Pancreas (tissue), 10 donors: ENCODE measurements at places on chromosomes 12 and 14.
A peak's percentile ranks its signal among the peaks of the same experiment; 100 is the strongest.

GRCh38 chr12:53049571-53050318, at the start of gene TNS2:
Gene TNS2, plus strand, starts transcription at chr12:53050065. Its CDS starts 121 bp downstream, at chr12:53050186.
- H3K36me3 ChIP-seq, result no peaks in the 10 kb centered on the region
- peak within 1 kb of the TSS; percentile 99 for H3K27ac ChIP-seq
- H3K4me1 ChIP-seq, result peaks cover 60% of the 10 kb centered on the region

DNA sequence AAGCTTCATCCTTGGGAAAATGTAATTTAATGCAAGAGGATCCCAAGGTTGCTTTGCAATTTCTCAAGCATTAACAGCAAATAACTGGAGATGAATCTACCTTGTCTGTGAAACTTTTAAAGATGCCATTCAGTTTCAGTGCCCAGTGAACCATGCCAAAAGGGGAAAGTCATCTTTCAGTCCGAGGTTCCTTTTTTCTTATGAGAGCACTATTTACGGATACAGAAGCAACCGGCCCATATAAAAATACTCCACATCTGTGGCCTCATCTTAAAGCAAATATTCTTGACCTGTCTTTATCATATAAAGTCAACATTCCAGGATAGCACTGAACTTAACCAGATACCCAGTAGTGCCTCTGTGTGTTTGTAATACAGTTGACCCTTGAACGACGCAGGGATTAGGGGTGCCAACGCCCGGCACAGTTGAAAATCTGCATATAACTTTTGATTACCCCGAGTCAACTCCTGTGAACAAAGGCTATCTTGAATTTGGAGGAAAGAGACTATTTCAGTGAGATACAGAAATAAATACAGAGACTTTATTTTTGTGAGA, 209.4 kb downstream of the PCNX1 start:
- H3K27ac ChIP-seq, result no peak overlapping the region
- no peaks in the 10 kb centered on the region for H3K36me3 ChIP-seq
- no peaks in the 10 kb centered on the region for H3K27me3 ChIP-seq
- no peak overlapping the region for H3K4me3 ChIP-seq
- H3K4me1 ChIP-seq, result no peaks in the 10 kb centered on the region

DNA sequence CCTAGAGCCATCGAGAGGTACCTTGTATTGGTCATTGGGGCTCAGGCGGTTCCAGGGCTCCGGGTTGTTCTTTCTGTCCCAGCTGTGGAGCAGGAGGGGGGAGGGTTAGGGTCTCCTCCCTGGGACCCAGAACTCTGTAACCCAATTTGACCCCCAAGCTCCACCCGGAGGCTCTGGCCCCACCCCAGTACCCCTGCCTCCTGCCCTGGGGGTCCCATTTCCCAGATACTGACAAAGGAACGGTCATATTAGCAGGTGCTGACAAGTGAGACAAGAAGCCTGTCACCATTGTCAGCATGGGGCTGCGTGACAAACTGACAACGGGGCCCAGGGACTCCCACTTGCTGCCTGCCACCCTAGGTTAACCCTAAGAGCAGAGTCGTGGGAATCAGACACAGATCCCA, 6.2 kb downstream of the SHMT2 start:
- H3K27me3 ChIP-seq, result no peaks in the 10 kb centered on the region
- H3K36me3 ChIP-seq, result peaks cover 3% of the 10 kb centered on the region
- H3K4me3 ChIP-seq, result no peak overlapping the region
- no peak for DNase-seq

DNA sequence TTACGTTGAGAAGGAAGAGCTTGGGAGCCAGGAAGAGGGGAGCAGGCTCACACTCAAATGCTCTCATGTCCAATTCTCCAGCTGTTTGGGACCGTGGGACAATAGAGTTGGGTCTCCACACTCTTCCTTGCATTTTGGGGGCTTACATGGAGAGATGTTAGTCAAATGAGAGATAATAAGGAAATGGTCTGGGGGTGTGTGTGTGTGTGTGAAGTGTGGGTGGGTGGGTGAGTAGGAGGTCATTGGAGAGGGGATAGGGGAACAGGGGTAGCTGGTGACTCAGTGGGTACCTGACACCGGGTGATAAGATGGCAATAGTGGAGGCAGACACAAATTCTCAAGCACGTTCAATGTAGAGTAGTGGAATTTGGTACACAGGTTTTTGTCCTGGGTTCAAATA, 68.0 kb downstream of the B4GALNT3 start:
- no peaks in the 10 kb centered on the region for H3K36me3 ChIP-seq
- H3K27ac ChIP-seq, result no peak overlapping the region
- H3K4me3 ChIP-seq, result no peak overlapping the region
- no peak for DNase-seq

- DNase-seq, result no peak
- H3K27ac ChIP-seq, result no peak overlapping the region
- H3K36me3 ChIP-seq, result no peaks in the 10 kb centered on the region
- peaks cover 32% of the 10 kb centered on the region for H3K4me1 ChIP-seq
- H3K27me3 ChIP-seq, result no peaks in the 10 kb centered on the region
These were observed 1.9 kb downstream of the TMEM263 start for GRCh38 chr12:106957583-106957982.

- H3K27me3 ChIP-seq, result no peaks in the 10 kb centered on the region
- no peak overlapping the region for H3K4me3 ChIP-seq
- H3K36me3 ChIP-seq, result no peaks in the 10 kb centered on the region
- peak overlapping the region; percentile 59 for H3K27ac ChIP-seq
- DNase-seq, result no peak
These were observed 57.9 kb upstream of the SLC38A2 start for GRCh38 chr12:46430340-46430948.

DNA sequence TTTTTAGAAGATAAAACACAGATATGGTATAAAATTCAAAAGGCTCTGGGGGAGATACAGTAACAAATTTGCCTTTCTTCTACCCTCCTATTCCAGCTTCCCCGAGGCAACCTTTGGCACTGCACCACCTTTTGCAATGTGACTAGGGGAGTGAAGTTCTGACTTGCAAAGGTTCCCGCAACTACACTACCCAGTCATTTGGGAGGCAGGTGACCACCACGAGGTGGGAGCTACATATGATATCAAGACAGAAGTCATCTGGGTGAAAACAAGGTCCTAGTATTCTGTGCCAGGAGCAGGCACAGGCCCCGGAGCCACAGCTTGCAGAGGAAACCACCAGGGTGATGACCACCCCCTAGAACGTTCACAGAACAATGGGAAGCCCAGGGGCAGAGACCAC, 141.5 kb downstream of the TTC7B start:
- H3K4me3 ChIP-seq, result no peak overlapping the region
- no peaks in the 10 kb centered on the region for H3K36me3 ChIP-seq
- H3K27me3 ChIP-seq, result no peaks in the 10 kb centered on the region

DNA sequence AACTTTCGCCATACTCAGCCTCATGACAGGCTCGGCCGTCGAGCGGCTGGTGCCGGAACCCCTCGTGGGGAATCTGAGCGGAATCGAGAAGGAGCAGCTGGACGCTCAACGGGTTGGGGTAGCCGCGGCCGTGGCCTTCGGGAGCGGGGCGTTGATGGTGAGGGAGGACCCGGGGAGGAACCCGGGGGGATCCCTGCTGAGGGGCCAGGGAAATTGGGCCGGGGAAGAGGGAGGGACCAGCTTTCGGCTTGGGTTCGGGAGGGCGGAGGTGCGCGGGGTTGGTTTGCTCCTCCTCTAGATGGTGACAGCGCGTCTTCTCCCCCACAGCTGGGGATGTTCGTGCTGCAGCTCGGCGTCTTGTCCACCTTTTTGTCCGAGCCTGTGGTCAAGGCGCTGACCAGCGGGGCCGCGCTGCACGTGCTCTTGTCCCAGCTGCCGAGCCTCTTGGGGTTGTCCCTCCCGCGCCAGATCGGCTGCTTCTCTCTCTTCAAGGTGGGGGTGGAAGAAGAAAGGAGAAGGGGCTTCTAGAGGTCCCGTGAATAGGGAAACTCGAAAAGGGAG, 9.8 kb downstream of the ARHGEF25 start:
- H3K4me3 ChIP-seq, result no peak overlapping the region
- H3K36me3 ChIP-seq, result no peaks in the 10 kb centered on the region
- peaks cover 9% of the 10 kb centered on the region for H3K27me3 ChIP-seq

GRCh38 chr14:38727731-38728130, 375.3 kb downstream of the SEC23A start:
- no peaks in the 10 kb centered on the region for H3K36me3 ChIP-seq
- DNase-seq, result no peak

- no peak for DNase-seq
- H3K4me3 ChIP-seq, result no peak overlapping the region
- no peaks in the 10 kb centered on the region for H3K27me3 ChIP-seq
- peaks cover 47% of the 10 kb centered on the region for H3K4me1 ChIP-seq
These were observed 5.9 kb downstream of the PXN start for GRCh38 chr12:120259418-120260202.

DNA sequence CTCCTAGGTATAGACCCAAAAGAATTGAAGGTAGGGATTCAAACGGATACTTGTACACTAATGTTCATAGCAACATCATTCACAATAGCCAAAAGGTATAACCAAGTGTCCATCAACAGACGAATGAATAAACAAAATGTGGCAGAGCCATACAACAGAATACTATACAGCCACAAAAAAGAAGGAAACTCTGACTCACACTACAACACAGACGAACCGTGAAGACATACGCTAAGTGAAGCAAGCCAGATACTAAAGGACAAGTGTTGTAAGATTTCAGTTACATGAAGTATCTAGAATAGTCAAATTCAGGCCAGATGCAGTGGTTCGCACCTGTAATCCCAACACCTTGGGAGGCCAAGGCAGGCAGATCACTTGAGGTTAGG, 19.1 kb downstream of the CAMKK2 start:
- no peak overlapping the region for H3K4me3 ChIP-seq
- no peak for DNase-seq
- no peaks in the 10 kb centered on the region for H3K36me3 ChIP-seq
- peaks cover 8% of the 10 kb centered on the region for H3K4me1 ChIP-seq
- no peak overlapping the region for H3K27ac ChIP-seq
- no peaks in the 10 kb centered on the region for H3K27me3 ChIP-seq

GRCh38 chr12:53738406-53739213, 11.4 kb upstream of the CALCOCO1 start:
- H3K36me3 ChIP-seq, result no peaks in the 10 kb centered on the region
- H3K27me3 ChIP-seq, result peaks cover 5% of the 10 kb centered on the region
- peaks cover 12% of the 10 kb centered on the region for H3K4me1 ChIP-seq
- no peak for DNase-seq

DNA sequence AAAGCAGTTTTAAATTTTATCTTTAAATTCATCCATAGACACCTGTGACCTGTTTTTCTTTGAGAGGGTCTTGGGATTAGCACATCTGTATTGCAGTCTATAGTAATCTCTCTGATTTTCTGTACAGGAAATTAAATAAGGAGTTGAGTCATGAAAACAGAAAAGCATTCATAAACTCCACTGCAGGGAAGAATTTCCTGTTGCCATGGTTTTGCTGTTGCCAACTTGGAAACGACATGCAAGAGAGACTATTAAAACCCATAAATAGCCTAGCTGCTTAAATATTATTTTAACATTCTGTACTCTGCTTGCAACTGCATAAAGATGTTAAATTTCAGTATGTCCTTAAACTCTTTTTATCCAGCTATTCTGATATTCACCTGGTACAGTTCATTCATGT, 281.0 kb upstream of the RGS6 start:
- no peak overlapping the region for H3K27ac ChIP-seq
- no peaks in the 10 kb centered on the region for H3K36me3 ChIP-seq
- DNase-seq, result no peak
- H3K4me1 ChIP-seq, result peaks cover 4% of the 10 kb centered on the region

DNA sequence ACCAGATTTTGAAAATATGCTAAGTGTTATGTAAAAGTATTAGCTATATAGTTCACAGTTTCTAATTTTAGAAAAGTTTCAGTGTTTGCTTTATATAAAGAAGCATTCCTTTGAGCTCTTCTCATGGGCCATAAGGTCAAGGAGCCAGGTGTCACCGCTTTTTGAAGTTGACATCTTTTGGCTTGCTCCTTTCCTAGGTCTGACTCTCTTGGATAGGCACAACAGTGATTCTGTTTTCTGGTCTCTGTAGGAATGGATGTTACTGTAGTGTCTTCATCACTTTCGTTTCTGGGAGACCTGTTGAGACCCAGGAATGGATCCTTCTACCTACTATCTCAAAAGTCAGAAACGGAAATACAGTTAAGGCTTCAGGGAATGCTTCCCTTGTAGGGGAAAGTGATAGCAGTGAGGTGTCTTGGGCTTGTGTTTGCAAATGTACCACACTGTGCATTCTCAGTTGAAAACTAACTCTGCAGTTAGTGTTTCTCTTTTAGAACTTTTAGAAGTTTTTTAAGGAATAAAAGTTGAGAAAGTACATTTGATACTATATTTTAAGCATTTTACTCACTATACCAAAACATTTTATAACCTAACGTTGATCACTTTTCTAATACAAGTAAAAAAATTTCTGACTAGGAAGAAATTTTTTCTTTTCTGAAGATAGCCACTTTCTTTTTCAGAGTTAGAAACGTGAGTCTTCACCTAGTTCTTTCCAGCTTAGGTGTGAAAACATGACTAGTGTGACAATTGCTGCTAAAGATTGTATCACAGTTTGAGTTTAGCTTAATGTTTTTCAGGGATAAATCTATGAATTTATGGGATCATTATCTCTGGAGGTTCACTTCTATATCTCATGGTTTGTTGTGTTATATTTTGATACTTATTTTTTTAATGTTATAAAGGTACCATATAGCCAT, 20.8 kb downstream of the VRK1 start:
- DNase-seq, result no peak
- no peak overlapping the region for H3K4me3 ChIP-seq
- no peaks in the 10 kb centered on the region for H3K27me3 ChIP-seq
- no peak overlapping the region for H3K27ac ChIP-seq
- H3K4me1 ChIP-seq, result no peaks in the 10 kb centered on the region

DNA sequence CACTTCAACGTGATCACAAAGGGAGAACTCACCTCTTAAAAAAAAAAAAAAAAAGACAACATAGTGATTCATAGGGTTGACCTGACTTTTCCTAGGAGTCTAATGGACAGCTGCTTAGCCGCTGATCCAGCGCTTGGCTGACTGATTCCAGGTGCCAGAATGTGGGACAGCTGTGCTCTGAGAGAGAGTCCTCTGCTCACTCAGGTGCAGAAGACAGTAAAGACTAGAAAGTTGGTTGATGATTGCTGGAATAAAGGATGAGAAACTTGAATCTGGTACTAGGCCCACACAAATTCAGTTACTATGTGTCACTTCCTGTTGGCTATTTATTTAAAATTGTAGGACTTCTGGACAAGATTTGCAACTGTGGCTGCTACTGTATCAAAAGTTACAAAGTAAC, 229.4 kb downstream of the CHST11 start:
- DNase-seq, result no peak
- no peaks in the 10 kb centered on the region for H3K36me3 ChIP-seq
- no peaks in the 10 kb centered on the region for H3K27me3 ChIP-seq
- no peak overlapping the region for H3K27ac ChIP-seq
- no peaks in the 10 kb centered on the region for H3K4me1 ChIP-seq
